ENCODE measurements at places on chromosomes 2 and 18.

DNA sequence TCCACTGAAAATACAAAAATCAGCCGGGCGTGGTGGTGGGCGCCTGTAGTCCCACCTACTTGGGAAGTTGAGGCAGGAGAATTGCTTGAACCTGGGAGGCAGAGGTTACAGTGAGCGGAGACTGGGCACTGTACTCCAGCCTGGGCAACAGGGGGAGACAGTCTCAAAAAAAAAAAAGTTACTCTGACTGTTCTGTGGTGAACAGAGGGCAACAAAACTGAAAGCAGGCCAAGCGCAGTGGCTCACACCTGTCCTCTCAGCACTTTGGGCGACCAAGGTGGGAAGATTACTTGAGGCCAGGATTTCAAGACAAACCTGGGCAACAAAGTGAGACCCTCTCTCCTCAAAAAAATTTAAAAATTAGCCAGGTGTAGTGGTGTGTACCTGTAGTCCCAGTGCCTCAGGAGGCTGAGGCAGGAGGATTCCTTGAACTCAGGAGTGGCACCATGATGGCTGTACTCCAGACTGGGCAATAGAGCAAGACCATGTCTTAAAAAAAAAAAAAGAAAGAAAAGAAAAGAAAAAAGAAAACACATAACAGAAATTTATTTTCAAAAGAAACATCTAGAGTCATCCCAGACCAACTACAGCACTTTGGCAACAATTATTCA, 13.6 kb upstream of the RTN4 start:
- no peak for DNase-seq

DNA sequence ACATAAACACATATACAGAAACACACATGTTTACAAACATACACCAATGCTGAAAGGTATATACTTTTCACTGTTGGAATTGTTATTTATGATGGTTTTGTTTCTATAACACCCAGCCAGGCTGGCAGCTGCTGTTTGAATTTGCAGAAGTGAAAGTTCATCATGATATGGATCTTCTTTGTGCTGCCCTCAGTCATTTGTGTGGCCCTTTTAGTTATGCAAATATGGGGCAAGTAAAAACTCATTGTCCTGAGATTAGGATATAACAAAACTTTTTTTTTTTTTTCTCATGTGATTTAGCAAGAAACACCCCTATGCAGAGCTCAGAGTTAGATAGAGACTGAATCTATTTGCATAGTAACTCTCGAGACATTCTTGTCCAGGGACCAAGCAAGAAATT, 714.1 kb downstream of the KCNJ3 start:
- no peak for DNase-seq

DNA sequence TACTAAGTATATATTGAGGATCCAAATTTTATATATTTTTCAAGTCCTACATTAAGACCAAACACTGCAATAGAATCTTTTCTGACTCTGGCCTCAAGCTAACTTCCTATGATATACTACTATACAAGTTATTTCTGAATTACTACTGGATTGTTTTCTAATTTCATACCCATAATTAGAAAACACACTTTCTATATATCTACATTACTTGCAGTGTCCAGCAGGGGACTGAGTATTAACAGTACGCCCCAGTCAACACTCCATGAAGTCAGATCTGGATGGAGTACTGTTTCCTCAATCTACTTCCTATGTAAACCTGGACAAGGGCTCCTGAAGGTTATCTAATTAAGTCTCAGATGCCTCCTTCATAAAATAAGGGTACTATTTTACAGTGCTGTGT, 26.5 kb downstream of the RMP24 start:
- peak; percentile 36 for DNase-seq

- DNase-seq = no peak
Measured at GRCh38 chr2:139478165-139478914, 698.1 kb upstream of the NXPH2 start.

DNA sequence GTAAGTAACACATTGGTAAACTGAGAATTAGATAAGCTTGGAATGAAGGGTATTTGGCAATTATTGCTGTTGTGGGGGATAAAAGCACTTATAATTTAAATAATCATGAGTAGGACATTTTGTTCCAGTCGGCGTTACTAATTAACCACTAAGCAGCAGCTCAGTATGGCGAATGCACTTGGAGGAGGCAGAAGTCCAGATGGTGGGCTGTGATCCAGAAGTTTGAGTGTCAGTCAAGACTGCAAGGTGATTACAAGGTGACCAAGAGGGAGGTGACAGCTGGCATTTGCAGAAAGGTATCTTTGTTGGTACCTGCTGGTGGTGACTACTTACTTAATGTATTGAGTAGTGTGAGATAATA, 643.6 kb upstream of the FAM98A start:
- no peak for DNase-seq

GRCh38 chr18:42004653-42005052, 49.6 kb downstream of the PIK3C3 start:
- no peak for DNase-seq

DNA sequence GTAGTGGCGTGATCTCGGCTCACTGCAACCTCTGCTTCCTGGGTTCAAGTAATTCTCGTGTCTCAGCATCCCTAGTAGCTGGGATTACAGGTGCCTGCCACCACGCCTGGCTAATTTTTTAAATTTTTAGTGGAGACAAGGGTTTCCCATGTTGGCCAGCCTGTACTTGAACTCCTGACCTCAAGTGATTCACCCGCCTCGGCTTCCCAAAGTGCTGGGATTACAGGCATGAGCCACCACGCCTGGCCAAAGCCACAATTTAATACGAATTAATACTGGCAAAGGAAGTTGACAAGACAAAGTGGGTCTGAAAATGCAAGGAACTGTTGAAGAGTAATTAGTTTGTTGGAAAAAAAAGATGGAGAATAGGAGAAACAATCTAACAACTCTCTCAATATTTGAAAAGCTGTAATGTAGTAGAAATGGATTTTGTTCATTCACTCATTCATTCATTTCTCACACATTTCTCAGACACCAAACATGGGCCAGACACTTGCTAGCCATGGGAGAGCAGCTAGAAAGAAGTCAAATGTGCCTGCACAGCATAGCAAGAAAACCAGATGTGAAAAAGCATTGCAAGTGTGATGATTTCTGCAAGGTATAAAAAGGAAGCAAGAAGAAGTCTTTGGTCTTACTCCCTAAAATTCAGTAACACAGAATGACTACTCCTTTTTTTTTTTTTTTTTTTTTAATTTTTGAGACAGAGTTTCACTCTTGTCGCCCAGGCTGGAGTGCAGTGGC, 39.4 kb upstream of the ATL2 start:
- DNase-seq = no peak

DNA sequence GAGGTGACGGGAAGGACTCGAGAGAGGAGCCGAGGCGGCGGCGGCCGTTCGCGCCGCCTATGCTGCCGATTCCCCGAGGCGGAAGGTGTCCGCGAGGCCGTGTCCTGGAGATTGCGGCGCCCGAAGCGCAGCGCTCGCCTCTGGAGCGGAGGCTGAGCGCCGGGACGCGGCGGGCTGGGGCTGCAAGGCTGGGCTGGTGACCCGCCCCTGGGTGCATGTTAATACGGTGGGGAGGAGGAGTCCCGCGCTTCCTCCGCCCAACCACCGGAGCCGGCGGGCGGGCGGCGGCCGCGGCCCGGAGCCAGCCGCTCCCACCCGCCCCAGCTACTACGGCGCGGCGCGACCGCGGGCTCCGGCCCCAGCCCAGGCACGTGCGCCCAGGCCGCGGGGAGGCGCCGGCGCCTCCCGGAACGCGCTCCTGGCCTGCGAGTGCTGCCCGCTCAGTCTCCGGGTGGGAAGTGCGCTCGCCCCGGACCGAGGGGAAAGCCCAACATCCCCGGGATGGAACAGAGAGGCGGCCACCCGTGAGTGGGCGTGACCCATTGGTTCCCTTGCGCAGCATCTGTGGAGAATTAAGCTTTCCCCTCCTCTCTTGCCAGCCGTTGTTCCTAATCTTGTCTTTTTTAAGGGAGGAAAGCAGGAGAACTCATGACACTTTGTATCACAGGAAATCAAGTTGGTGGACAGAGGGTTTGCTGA, at the start of gene DLGAP1:
Gene DLGAP1 (minus strand): TSS at position 195 of the 699 bp plus-strand sequence.
- no peak for DNase-seq

DNA sequence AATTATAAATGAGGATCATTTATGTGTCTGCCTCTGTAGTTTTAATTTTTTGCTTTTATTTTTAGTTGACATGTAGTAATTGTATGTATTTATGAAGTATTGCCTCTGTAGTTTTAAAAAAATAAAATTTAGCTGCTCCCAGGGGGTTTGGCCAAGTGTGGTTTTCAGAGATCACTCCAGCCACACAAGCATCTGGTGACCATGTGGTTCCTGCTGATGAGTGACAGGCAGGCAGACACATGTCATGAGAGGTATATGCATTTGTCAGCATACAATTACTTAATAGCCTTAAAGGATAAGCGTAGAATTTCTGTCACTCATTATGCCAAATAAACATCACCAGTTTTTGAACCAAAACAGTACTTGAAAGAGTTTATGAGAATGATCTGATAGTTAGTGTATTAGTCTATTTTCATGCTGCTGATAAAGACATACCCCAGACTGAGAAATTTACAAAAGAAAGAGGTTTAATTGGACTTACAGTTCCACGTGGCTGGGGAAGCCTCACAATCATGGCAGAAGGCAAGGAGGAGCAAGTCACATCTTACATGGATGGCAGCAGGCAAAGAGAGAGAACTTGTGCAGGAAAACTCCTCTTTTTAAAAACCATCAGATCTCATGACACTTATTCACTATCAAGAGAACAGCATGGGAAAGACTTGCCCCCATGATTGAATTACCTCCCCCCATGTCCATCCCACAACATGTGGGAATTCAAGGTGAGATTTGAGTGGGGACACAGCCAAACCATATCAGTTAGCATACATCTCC, 29.6 kb downstream of the MREG start:
- DNase-seq = no peak

GRCh38 chr18:12293831-12294230, 14.2 kb upstream of the TUBB6 start:
- no peak for DNase-seq

DNA sequence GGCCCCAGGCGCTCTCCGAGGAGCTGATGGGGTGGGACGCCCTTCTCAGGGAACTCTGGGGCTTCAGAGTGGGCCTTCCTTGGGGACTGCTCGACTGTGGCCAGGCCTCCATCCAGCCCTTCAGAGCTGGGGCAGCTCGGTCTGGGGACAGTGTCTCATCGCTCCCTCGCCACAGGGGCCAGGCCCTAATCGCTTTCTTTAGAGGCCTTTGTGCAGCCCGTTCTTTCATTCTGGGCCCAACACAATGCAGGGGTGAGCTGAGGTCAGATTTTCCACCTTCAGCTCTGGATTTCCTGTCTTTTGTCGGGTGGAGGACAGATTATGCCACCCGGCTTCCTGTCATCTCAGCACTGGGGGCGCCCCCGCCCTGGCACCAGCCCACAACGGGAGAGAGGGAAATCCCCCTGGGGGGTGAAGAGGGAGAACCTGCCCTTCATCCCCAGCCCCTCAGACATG, 25.2 kb downstream of the MYCN start:
- DNase-seq = no peak

DNA sequence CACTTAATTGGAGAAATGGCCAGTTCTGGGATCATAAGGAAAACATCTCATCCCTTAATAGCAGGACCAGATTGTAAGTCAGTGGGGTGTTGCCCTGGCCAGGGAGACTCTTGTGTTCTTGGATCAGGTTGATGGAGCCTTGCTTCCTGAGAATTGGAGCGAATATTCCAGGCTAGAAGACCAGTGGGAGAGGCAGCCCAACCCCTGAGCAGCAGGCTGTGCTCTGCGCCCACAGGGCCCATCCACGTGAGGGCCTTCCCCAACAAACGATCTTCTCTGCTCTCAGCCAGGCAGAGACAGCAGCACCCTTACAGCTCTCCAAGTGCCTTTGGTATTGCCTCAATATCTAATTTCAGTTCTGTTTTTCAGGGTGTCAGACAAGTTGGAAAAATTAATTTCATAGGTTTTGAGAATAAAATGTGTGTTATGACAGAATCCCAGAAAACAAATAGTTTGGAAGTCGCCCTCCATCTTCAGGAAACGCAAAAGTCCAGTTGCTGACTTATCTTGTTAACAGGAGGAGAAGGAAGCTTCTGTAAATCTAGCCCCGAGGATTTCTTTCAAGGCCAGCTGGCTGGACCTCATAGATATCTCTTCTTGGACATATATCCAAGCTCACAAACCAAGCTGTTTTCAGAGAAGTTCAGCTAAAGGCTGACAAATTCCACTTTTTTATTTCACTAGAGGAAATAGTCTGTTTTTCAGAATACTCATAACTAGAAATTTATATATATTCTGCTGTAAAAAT, 105.5 kb downstream of the COPS8 start:
- no peak for DNase-seq

DNA sequence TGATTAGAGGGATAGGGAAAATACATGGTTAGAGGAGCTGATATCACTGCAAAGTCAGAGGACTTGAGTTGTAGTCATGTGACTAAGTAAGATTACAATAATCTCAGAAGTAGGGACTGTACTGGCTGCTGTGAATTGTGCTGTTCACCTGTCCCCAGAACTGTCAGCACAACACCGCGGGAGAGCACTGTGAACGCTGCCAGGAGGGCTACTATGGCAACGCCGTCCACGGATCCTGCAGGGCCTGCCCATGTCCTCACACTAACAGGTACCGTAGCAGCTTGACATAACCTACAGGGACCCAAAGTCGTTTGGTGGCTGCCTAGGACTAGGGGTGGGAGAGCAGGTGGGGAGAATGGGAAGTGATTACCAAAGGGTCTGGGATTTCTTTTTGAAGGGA, 132.8 kb upstream of the TTC39C start:
- DNase-seq = no peak

- no peak for DNase-seq
Measured at GRCh38 chr2:45264227-45265225, 255.3 kb upstream of the SIX2 start.

GRCh38 chr2:46181789-46182530, 115.2 kb upstream of the EPAS1 start:
- DNase-seq = no peak

GRCh38 chr2:196594158-196594557, 45.4 kb upstream of the CCDC150 start:
- no peak for DNase-seq

DNA sequence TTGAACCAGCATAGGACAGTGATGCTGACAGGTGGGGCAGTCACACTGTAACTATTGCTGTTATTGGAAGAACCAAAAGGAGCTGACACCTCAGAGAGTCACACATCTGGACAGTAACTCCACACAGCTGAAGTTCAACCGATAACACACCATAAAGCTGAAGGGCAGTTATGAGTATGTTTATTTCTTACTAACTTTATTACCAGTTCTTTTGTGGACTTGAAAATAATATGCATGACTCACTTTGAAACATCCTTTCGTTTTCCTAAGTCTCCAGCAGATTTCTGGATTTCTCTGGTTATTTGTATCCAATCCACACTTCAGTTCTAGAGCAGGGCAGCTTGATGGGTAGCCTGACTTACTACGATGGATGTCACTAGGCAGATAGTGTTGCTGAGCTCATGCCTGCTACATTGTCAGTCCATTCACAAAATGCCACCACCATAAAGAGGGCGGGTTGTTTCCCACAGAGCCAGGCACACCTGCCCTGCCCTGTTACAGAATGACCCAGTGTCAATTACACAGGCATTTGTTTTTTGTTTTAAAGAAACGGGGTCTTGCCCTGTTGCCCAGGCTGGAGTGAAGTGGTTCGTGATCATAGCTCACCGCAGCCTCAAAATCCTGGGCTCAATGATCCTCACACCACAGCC, 8.4 kb upstream of the AGBL5 start:
- DNase-seq = no peak
